ENCODE measurements at places on chromosomes 1 and 21.
A peak's percentile ranks its signal among the peaks of the same experiment; 100 is the strongest.

GRCh38 chr1:174051956-174052355, 29.8 kb upstream of the RC3H1 start:
- no peak for DNase-seq

DNA sequence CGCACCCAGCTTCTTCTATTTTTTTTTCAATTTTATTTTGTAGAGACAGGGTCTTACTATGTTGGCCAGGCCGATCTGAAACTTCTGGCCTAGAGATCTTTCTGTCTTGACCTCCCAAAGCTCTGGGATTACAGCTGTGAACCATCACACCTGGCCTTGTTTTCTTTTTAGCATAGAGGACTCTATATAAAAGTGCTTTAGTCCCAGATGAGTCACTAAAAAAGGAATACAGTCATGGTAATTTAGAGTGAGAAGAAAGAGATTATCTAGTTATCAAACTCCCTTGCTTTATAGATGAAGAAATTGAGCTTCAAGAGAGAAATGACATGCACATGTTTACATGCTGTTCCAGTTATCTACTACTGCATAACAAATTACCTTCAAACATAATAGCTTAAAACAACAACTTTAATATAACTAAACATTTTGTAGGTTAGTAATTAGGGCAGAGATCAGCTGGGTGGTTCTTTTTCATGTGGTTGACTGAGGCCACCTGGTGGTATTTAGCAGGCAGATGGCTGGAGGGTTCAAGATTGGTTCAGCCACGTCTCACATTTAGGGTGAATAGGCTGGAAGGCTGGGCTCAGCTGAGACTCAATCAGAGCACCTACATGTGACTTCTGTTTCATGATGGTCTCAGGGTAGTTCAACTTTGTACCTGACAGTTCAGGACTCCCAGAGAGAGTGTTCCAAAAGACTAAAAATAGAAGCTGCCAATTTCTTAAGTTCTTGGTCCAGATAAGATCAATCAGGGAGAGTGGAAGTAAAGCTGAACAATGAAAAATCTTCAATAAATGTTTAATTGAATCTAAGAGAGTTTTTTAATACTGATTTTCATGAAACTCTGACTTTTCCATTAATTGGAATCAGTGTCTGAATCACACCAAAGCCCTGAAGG, 16.9 kb upstream of the MTF2 start:
- peak; percentile 50 for DNase-seq

DNA sequence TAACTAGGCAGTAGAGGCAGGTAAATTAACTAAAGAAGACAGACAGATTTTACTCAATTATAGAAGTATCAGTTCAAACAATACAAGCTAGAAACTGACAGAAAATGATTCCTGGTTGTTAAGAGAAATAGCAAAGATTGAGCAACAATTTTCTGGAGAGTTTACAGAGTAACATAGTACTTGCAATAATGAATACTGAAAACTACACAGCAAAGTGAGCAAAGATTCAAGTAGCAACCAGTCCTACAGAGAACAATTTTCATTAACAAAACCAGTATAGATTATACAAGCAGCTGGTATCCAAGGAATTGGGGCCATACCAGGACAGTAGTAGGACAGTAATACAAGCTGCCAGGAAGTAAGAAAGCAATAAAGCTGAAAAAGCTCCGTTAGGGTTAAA, 37.6 kb downstream of the EYA3 start:
- no peak for DNase-seq

DNA sequence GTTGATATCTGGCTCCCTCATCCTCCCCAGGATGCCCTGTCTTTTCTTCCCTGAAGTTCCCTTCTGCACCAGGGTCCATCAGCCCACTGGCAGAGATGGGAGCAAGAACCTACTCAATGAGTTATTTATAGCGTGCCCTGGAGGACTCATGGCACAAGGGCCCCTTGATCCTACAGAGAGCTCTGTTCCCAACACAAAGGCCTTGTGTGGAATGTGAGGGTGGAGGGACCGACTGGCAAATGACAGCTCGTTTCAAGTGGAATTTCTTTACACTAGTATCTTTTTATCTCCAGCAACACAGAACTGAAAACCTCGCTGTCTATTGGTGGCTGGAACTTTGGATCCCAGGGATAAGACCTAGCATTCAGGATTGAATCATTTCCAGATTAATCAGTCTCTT, 22.4 kb downstream of the CHI3L2 start:
- no peak for DNase-seq

- no peak for DNase-seq
Measured at GRCh38 chr1:185108321-185108720, 48.4 kb downstream of the TRMT1L start.

DNA sequence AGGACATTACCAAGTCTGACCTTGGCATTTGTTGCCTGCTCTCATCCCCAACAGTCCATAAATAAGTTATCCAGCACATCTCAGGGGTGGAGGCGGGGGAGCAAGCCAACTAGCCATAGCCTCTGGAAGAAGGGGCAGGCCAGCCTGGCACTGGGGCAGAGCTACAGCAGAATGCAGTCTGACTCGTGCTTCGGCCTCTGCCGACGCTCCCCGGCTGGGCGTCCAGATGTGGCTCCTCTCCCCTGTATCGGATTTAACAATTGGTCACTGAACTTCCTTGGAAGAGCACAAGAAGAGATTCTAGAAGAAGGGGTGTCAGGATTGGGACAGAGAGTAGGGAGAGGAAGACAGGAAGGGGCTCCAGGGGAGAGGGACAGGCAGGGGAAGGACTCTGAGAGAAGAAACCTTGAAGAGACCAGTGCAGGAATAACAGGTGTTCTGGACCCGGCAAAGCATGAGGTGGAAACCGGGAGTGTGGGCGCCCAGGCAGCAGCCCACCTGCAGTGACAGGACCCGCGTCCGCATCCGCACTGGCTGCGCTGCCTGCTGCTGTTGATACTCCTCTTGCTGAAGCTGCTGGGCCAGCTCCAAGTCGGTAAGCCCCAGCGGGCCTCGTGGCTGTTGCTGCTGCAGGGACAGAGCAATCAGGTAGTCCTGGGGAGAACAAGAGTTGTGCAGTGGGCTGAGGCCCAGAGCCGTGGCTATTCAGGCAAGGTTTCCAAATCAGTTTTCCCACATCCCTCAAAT, 9.4 kb downstream of the MINDY1 start:
- DNase-seq = no peak

DNA sequence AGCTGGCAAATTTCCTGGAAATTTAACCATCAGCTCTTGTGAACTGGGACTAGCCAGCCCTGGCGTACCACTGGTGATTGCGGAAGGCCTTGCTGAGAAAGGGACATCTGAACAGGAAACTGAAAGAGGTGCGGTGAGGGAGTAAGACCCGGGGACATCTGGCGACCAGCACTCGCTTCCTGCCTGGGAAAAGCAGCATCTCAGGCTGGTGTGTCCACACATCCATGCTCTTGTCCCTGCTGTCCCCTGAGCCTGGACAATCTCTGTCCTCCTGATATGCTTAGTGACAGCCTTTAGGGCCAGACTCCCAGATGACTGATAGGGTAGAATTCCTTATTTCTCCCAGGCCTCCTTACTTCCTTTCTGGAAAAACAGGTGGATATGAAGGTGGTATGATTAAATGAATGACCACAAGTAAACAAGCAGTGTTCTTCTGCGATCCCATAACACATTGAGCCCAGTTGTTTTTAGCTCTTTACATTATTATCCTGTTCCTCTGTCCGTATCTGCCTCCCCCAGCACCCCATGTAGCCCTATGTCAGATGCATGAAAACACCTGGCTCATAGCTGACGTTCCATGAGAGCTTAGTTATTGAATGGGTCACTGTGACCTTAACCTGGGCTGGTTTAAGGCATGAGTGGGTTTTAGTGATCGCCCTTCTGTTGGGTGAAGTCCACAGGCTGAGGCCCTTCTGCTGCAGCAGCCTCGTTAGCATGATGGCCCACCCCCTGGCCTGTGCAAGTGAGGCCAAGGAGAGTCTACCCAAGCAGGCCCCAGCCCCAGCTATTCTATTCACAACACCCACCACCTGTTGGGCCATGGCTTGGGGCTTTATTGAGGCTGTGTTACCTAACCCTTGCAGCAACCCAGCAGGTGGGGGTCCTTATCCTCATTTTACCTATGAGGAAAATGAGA, 76.1 kb upstream of the GADD45A start:
- no peak for DNase-seq

- DNase-seq = no peak
Measured at GRCh38 chr1:23561813-23562100, 2.5 kb upstream of the ID3 start.

- no peak for DNase-seq
Measured at GRCh38 chr1:26361605-26362122, 7.7 kb upstream of the CRYBG2 start.

GRCh38 chr1:94864821-94865220, 44.7 kb downstream of the SLC44A3 start:
- no peak for DNase-seq

DNA sequence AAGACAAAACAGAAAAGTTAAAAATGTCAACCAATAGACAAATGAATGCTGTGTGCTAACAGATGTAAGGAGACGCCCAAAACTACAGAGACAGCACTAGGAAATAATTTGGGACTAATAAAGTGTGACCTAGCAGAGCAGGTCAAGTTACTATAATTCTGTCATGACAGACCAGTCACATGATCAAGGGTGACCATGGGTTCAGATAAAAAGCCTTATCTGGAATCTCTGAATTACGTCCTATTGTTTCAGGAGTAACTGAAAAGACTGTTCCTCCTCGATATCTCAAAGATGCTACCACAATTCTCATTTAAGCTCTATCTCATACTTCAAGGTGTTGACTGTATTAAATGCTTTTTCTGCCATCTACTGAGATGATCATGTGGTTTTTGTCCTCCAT, 31.6 kb downstream of the PARP1 start:
- no peak for DNase-seq

- DNase-seq = peak; percentile 1
Measured at GRCh38 chr1:217048104-217048707, 325.0 kb upstream of the ESRRG start.

GRCh38 chr1:112544751-112545150, 36.0 kb downstream of the WNT2B start:
- no peak for DNase-seq

DNA sequence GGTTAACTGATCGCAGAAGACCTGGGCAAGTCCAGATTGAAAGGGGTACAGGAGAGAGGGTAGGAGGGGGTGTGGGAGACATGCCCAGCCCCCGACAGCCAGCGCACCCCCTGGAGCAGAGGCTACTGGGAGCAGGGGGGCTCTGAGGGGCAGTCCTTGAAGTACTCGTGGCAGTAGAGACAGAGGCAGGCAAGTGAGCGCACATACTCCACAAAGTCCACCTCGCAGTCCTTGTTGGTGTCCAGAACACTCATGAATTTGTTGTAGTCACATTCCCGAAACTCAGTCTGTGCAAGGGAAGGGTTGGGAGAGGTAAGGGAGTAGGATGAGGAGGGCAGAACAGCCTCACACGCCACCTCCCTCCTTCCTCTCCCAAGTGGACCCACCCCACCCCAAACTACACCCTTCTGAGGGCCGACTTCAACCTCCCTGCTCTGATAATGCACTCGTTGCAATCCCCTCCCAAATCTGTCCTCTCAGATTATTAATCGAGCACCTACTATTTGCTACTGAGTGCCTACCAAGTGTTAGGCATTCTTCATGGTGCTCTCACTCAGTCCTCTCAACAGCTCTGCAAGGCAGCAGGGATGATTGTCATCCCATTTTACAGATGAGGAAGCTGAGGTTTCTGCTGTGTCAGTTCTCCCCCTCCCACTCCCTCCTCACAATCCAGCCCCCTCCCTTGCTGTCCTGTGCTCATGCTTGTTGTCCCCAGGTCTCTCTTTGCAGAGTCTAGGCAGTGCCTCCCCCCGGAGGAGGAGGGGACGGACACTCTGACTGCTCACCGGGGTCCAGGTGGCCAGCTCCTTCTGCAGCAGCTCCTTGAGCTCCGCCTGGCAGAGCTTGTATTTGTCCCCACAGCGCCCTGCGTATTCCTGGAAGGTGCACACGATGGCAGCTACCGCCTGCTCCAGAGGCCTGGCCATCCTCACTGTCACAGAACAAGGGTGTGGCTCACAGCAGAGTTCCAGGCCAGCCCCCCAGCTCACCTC, 1.2 kb downstream of the S100A3 start:
- DNase-seq = no peak

GRCh38 chr1:234297668-234298067, 75.6 kb upstream of the COA6 start:
- DNase-seq = no peak

DNA sequence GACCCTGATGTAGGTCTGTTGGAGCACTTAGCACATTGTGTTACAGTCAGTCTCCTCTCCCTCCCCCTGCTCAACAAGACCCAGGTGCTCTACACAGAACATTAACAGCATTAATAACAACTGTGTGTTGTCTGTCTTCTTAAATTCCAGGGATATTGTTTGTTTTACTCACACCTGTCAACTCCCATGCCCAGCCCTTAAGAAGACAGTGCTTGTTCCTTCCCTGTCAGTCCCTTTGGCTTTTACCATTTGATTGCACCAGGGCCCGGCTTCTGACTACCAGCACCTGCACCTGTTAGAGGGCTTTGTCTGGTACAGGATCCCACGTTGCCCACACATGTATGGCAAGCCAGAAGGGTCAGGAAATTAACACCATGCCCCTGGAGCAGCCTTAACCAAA, 11.7 kb downstream of the RIMKLA start:
- DNase-seq = no peak

DNA sequence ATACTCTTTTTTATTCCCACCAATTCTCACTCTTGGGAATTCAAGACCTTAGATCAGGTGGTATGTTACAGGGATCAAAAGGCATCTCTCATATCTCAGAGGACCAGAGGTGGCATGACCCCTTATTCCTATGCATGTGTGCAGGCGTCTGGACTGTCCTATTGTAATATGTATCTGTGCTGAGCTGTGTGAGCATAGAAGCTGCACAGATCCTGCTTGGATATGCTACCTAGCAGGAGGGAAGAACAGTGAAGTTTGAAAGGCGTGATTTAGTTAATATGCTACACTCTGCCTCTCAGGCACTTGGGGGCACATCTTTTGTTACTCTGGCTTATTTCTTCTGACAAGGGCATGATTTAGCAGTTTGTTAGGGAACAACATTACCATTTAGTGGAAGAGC, 86.7 kb upstream of the ZRANB2 start:
- DNase-seq = no peak

DNA sequence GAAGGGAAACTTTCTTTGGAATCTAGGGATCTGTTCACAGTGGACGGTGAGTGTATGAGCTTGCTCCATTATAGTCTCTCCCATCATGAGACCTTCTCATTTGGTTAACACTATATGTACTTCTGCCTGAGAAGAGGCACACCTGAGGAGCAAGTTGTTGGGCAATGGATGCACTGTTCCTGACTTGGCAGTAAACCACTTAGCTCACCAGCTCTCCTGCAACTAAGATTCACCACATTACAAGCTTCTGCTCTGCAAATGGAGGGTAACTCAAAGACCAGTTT, 10.2 kb downstream of the MACF1 start:
- DNase-seq = no peak

GRCh38 chr1:56509713-56510641, 69.4 kb downstream of the PLPP3 start:
- no peak for DNase-seq

- peak; percentile 73 for DNase-seq
Measured at GRCh38 chr1:192983349-192983980, 75.7 kb downstream of the UCHL5 start.

- DNase-seq = peak; percentile 19
Measured at GRCh38 chr1:114468047-114468446, 43.0 kb downstream of the TRIM33 start.
